ENCODE measurements at places on chromosomes 2 and 18.
A peak's percentile ranks its signal among the peaks of the same experiment; 100 is the strongest.

DNA sequence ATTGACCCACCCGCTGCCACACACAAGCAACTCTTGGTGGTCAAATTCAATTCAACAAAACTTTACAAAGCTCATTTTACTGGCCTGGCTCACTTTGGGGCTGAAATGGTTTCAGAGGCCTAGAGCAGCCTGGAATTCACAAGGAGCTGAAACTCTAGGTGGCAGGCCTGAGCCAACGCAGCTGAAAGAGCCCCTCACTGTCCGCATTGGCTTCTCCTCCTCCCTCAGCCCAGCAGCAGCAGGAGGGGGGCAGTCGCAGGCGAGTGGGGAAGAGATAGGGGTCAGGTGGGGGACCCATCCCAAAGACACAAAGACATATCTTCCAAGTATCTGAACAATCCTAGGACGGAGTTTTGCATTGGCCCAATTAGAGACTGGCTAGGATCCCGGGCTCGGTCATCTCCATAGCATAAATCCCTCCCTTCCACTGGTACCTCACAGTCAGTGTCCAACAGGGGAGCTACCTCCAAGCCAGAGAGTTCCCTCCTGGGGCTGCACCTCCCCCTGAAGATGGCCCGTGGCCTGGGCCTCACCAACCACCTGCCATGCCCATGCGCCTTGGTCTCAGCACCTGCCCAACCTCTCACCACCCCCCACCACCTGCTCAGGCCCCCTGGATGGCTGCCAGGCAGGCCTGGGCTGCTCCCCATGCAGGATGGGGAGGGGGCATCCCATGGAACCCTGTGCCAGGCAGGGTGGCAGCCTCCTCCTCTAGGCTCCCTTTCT lies 113.4 kb downstream of the ZBTB7C start:
- DNase-seq = peak; percentile 31

DNA sequence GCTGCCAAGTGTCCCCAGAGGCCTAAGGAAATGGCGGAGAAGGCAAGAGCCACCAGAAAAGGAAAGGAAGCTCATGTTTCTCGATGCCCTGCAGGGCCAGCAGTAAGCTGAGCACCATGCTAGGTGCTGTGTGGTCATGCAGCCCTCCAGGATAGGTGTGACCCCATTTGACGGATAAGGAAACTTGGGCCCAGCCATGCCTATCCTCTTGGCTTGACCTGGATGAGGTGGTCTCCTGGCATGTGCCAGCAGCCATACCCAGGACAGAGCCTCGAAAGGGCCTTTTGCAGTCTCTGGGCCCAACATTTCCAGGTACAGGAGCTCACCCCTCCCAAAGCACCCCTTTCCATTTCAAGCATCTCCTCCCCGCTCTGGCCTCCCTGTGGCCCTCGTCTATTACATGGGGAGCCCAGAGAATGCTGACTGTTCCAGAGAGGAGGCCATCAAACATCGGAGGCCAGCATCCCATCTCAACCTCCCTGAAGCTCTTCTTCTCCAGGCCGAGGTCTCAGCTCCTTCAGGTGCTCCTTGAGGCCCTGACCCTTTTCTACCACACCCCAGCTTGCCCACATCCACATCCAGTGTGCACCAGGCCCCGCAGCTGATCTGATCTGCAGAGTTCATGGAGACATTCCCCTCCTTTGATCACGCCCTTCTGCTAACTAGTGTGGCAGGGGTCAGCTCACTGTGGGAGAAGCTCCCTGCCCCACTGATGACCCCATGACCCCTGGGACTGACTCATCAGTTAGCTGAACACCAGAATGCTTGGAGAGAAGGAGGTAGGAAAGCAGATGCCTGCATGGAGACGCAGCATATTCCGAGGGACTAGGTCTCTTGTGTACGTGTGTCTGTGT lies 208.4 kb downstream of the TNS1 start:
- DNase-seq = no peak

DNA sequence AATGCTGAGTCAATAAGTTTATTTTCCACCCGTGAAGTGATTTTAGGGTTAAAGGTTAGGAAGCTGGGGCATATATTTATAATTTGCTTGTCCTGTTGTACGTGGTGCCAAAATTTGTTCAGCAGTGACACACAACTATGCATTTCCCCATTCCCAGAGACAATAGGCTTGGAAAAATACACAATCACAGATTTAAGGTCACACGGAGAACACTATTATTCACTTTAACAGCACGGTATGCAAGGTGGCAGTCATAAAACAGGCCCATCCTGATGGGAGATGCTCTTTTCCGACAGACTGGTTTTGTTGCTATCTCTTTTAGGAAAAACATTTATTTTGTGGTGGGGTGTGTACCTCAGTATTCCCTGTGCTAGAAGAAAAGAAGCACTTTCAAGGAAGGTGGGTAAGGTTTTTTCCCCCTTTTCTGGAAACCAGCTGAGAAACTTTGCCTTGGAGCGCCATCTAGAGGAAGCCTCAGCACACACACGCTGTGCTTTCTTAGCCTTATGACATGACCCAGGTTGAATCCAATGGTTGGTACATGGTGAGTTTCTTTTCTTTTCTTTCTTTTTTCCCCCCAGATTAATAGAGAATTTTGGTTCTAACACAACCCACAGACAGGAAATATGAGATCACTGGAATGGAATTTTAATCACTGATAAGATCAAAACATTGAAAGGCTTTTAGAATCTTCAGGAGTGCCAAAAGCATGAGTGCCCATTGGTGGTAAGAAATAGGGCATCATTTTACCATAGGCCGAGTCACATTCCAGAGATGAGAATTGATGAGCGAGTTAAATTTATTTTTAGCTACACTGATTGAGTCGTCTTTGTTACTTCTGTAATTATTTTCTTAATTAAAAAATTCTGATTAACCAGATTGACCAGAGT lies 332.1 kb downstream of the AGPS start:
- DNase-seq = peak; percentile 68

- DNase-seq = peak; percentile 25
Observed at GRCh38 chr2:181178823-181179412, 198.5 kb downstream of the UBE2E3 start.

GRCh38 chr18:9615280-9615797 lies 980 bp upstream of the PPP4R1 start:
- DNase-seq = no peak

- no peak for DNase-seq
Observed at GRCh38 chr2:231554327-231554726, 24.1 kb upstream of the NMUR1 start.

DNA sequence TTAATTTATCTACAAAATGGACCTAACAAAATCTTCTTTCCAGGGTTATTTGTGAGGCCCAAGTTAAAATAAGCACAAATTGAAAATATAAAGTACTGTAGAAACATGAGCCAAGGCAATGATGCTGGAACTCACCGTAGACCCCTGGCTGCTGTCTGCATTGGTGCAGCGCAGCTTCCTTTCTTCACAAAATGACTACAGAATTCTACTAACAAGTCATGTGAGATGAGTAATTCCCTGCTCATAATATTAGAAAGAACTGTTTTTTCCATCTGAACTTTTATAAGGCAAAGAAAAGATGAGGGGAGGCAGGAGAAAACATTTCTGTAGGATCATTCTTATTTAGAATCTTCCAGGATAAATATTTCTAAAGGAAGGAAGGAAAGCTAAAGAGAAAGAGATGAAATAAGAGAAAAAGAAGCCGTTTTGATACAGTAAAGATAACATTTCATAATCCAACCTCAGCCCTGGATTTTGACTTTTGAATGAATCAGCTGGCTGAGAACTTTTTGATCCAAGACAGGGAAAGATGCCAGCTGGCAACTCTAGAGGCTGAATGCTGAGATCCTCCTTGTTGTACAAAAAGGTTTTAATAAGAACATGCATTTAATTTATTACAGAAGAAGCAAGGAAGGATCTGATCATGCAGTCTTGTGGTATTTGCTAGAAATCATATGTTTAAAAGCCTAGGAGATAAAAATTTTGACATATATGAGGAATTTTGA lies 183.9 kb upstream of the KLHL14 start:
- peak; percentile 91 for DNase-seq

GRCh38 chr2:27134781-27135477 lies 493 bp upstream of the PREB start:
- no peak for DNase-seq

- no peak for DNase-seq
Observed at GRCh38 chr2:6237039-6237660, 545.0 kb downstream of the SOX11 start.

- no peak for DNase-seq
Observed at GRCh38 chr2:30766666-30767065, 40.6 kb downstream of the CAPN13 start.

- DNase-seq = peak; percentile 25
Observed at GRCh38 chr2:73284296-73285158, at the start of gene FBXO41. FBXO41 (minus strand) TSS chr2:73284478; CDS start chr2:73269630, 14,848 bp downstream.

- DNase-seq = peak; percentile 31
Observed at GRCh38 chr2:106886916-106887758, 1.2 kb upstream of the ST6GAL2 start.

GRCh38 chr2:172215172-172215935 lies 112.7 kb upstream of the DLX2 start:
- no peak for DNase-seq

- DNase-seq = no peak
Observed at GRCh38 chr2:229728370-229728769, 14.0 kb upstream of the DNER start.

DNA sequence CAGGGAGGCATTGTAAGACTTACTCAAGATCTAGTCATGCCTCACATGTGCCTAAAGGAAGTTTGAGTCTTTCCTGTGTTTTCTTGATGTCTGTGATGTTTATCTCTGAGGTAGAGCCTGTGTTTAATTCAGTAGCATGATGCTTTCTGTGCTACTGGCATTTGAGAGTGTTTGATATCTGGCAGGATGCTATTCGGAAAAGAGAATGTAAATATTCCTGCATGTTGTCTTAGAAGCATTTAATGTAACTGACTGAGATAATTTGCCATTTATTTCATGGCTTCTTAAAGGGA lies 58.8 kb downstream of the GREB1L start:
- DNase-seq = no peak

- no peak for DNase-seq
Observed at GRCh38 chr2:205245001-205245400, 437.3 kb upstream of the NRP2 start.

DNA sequence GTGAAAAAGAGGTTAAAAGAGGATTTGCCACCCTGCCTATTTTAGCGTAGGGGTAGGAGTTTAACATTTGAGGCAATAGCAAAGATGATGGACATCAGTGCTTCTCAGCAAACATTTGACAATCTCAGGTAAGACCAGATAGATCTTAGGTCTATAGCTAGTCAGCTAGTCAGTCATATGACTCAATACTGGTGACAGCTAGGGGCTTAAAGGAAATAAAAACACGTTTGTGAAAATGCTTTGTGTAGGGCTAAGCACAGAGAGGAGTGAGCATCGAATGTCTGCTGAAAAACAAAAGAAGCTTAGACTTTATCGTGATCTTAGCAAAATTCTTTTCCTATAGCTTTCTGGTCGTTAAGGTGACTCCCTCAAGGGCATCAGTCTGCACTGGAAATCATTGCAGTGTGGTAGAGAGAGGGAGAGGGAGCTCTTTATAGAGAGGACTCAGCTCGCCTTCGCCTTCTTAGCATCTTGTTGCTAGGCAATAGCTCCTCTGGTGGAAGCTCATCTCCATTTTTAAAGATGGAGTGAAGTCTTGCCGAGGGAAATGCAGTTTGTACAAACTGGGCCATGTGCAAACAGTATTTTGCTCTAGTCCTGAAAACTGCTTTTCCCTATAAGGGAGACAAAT lies 62.8 kb upstream of the SLC38A11 start:
- DNase-seq = peak; percentile 16

DNA sequence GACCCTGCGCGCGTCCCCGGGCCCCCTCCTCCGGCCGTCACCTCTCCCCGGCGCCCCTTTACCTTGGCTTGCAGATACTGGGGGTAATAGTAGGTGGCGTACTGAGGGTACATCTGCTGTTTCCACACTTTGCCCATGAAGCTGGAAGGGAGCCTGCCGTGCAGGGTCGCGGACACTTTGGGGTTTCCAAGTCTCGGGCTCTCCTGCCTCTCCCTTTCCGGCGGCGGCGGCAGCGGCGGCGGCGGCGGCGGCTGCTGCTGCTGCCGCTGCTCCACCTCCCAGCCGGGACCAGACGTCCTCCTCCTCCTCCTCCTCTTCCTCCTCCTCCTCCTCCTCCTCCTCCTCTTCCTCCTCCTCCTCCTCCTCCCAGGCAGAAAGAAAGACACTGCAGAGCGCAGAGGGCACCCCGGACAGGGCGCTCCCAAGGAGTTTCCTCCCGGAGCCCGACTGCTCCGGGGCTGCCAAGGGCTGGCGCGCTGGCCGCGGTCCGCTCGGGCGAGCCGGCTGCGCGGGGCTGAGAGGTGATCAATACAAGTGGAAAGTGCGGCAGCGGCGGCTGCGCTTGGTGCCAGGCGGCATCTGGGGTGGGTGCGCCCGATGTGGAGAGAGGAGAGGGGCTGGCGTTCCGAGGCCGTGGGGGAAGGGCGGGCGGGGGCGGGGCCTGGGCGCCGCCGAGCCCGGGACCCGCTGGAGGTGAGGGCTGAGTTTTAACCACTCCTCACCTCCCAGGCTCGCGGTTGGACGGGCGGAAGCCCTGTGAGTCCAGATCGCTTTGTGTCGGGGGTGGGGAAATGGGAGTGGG lies at the start of gene RBMS1:
Gene RBMS1 (minus strand): TSS at position 581 of the 802 bp plus-strand sequence. CDS start 444 bp downstream, at position 137.
- peak; percentile 48 for DNase-seq

GRCh38 chr2:174546519-174547506 lies 50.8 kb downstream of the WIPF1 start:
- peak; percentile 75 for DNase-seq

GRCh38 chr2:13572466-13572865 lies 855.7 kb downstream of the TRIB2 start:
- no peak for DNase-seq

DNA sequence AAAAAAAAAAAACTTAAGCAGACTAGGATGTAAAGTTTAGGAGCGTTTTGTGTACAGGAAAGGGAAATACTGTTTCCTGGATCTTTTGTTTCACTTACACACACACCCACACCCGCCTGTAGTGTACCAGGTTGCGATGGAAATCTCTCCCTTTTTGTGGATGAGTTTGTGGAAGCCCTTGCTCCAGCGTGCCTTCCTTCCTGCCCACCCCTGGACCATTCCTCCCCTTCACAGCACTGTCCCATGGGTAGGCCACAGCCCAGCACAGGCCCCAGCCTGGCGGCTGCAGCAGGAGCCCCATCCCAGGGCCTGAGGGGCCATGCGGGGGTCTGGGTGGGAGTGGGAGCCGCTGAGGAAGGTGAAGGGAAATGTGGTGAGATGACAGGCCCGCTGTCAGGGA lies 15.1 kb downstream of the MALL start:
- no peak for DNase-seq

GRCh38 chr2:11775384-11775783 lies 29.0 kb downstream of the LPIN1 start:
- peak; percentile 33 for DNase-seq

- DNase-seq = peak; percentile 40
Observed at GRCh38 chr2:119064567-119064966, 94.0 kb downstream of the C1QL2 start.

- DNase-seq = no peak
Observed at GRCh38 chr2:95289253-95289652, 7.9 kb upstream of the KCNIP3 start.

GRCh38 chr2:185700883-185701282 lies 37.7 kb upstream of the FSIP2 start:
- DNase-seq = no peak

DNA sequence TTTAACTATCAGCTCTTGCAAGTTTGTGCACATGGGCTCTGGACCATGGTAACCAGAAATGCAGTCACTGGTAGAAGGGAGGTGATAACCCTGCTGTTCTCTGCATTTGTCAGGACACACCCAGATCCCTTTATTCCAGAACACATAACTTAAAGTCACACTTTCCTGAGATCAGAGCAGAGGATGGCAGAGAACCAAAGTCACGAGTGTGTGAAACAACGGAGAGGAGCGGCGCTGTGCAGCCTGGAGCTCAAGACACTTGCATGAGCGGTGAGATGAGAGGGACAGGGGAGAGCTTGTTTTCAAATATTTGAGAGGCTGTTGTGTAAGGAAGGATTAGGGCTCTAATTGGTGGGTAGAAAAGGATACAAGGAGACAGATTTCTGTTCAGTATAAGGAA lies 43.3 kb upstream of the AAK1 start:
- DNase-seq = no peak
